ENCODE measurements at places on chromosomes 13 and 19.

DNA sequence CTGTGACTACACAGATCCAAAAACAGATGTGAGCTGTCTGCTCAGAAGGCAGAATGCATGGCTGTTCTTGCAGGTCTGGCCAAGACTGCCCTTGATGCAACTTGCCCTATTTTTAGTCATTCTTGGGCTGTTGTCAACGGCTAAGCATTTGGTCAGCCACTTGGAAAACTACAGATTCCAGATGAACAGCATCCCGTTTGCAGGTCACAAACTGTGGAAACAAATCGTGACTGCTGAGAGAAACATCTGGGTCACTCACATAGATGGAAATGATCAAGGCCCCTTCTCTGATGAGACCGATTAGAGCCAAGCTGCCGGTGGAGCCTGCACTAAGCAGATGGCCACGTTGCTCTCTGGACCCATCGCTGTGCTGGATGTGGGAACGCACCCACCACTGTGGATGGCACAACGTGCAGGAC, 15.4 kb upstream of the METTL21C start:
- no peak for DNase-seq

DNA sequence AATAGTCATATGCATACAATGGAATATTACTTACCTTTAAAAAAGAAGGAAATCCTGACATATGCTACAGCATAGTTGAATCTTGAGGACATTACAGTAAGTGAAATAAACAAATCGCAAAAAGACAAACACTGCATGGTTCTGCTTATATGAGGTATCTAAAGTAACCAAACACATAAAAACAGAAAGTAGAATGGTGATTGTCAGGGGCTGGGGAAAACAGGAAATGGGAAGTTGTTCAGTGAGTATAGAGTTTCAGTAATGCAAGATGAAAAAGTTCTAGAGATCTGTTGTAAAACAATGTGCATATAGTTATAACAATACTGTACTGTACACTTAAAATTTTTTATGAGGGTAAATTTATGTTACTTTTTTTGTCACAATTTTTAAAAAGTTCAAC, 219.4 kb downstream of the KLF5 start:
- no peak for DNase-seq

DNA sequence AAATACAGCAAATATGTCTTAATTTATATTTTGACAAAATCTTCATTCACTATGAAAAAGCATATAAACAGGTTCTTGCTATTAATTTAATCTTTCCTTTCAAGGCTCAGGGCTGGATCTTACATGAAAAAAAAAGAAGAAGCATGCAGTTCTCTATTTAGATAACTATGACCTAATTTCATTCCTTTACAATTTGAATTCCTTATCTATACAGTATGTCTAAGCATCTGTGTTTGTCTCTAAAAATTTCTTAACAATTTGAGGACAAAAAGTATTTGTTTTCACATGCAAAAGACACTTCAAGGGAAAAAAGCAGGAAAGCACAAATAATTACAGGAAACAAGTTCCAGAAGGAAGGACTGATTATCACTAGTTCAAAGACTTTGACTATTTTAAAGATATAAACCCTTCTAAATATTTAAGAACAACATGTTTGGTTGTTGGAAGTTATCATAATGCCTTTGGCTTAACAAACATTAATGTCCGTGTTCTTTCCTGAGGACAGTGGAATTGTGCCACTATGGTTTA, 157.5 kb downstream of the TBC1D4 start:
- peak; percentile 63 for DNase-seq

GRCh38 chr19:13597640-13598039, 91.4 kb upstream of the CACNA1A start:
- DNase-seq, result peak; percentile 20

- no peak for DNase-seq
These were observed 464.9 kb upstream of the MIR17HG start for GRCh38 chr13:90882551-90882950.

GRCh38 chr13:72205773-72206172, 338.8 kb upstream of the DACH1 start:
- DNase-seq, result no peak

DNA sequence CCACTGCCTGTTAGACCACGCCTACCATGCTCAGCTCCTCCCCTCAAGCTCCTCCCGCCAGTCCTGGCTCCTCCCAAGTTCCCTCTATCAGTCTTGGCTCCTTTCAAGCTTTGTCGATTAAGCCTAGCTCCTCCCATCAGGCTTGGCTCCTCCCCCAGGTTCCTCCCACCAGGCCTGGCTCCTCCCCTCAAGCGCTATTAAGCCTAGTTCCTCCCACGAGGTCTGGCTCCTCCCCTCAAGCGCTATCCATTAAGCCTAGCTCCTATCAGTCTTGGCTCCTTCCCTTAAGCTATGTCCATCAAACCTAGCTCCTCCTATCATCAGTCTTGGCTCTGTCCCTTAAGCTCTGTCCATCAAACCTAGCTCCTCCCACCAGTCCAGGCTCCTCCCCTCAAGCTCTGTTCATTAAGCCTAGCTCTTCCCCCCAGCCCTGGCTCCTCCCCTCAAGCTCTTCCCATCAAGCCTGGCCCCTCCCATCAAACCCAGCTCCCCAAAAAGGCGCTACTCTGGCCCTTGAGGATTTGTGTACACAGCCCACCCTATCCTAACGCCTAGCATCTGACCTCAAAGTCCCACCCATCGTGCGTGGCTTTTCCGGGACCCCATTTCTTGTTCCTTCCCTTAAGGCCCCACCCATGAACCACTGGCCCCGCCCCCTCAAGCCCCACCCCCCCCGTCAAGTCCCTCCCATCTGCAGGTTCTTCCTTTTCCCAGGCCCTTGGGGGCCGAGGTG, 10.0 kb downstream of the CAMSAP3 start:
- DNase-seq, result no peak

- DNase-seq, result no peak
These were observed 55.5 kb upstream of the SERP2 start for GRCh38 chr13:44318161-44318560.

DNA sequence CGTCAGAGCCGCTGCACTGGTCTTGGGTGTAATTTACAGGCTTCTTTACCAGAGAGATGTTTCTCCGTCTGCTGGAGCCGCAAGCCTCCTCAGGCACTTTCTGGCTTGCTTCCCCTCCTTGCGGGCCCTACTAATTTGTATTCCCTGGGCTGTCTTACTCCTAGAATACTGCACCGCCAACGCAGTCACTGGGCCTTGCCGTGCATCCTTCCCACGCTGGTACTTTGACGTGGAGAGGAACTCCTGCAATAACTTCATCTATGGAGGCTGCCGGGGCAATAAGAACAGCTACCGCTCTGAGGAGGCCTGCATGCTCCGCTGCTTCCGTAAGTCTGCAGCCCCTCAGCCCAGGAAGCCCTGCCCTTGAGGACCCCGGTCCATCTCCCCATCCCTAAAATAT, 14.1 kb upstream of the C19orf33 start:
- DNase-seq, result no peak

GRCh38 chr13:92806215-92806614, 420.4 kb upstream of the GPC6 start:
- DNase-seq, result no peak

- DNase-seq, result no peak
These were observed 41.8 kb upstream of the UBAC2 start for GRCh38 chr13:99158846-99159245.

GRCh38 chr13:29480893-29481525, 114.5 kb downstream of the SLC7A1 start:
- DNase-seq, result no peak

DNA sequence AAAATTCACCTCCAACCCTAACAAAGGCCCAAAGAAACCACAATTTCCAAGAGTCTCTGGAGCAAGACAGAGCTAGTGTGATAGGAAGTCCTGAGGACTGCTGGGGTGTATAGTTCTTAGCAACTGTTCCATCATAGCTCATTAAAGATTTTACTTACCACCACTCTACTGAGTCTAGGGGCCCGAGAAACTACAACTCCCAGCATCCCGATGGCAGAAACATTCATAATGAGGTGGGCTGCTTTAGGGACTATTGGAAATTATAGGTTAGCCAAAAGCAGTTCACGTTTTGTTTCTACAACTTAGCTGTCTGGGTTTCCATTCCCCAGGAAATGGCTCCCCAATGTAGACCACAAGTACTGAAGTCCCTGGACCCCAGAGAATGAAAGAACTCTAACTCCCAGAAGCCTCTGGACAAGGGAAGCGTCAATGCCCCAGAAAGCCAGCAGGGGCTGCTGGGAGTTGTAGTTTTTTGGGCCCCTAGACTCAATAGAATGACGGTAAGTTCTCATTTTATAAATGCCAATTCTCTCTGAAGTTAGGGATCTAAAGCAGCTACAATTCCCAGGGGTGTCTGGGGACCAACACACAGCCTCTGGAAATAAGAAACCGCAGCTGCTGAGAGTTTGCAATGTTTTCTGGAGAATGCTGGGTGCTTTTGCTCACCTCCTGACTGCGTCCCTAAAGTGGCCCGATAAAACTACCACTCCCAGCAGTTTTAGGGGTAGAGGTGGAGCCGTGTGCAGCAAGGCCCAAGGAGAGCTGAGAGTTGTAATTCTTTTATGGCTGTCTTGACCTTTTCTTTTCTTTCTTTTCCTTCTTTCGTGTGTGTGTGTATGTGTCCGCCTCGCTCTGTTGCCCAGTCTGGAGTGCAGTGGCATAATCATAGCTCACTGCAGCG, 11.1 kb downstream of the FTL start:
- DNase-seq, result no peak

- DNase-seq, result no peak
These were observed 324.5 kb upstream of the NBEA start for GRCh38 chr13:34617473-34618083.

- DNase-seq, result no peak
These were observed 5.1 kb downstream of the IRGC start for GRCh38 chr19:43720936-43721335.

- DNase-seq, result no peak
These were observed 62.3 kb upstream of the PARP4 start for GRCh38 chr13:24574847-24575246.

DNA sequence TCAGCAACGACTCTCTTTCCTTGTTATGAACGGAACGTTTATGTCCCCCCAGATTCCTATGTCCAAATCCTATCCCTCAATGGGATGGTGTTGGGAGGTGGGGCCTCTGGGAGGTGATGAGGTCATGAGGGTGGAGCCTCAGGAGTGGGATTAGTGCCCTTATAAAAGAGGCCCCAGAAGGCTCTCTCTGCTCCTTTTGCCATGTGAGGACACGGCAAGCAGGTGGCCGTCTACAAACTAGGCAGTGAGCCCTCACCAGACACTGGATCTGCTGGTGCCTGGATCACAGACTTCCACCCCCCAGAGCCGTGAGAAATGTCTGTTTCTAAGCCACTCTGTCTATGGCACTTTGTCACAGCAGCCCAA, 53.2 kb downstream of the EPS15L1 start:
- no peak for DNase-seq

- no peak for DNase-seq
These were observed 70.2 kb downstream of the SPACA7 start for GRCh38 chr13:112446347-112446861.

GRCh38 chr13:114025714-114026431, 52.0 kb upstream of the C13orf46 start:
- DNase-seq, result no peak

DNA sequence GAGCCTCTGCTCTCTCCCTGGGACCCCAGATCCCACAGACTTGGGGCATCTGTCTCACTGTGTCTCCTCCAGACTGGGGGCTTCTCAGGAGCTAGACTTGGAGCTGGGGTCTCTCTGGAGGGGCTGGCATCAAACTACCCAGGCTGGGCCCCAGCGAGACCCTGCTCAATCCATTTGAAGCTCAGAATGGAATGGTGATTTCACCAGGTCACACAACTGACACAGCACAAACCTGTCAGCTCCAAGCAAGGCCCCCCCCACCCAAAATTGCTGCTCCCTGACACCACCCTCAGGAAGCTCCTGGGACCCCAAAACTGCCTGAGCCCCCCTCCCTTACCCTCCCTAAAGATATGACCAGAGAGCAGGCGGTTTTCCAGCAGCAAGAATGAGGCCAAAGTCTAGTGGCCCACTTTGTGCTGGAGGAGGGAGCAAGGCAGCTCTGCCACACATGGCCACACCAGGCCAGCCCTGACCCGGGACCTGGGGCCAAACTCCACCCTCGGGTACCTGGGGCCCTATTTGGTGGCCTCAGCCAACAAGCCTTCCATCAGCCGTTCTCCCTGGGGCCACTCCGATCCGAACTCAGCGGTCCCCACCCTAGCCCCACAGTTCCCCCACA, 2.4 kb downstream of the NR2F6 start:
- no peak for DNase-seq

DNA sequence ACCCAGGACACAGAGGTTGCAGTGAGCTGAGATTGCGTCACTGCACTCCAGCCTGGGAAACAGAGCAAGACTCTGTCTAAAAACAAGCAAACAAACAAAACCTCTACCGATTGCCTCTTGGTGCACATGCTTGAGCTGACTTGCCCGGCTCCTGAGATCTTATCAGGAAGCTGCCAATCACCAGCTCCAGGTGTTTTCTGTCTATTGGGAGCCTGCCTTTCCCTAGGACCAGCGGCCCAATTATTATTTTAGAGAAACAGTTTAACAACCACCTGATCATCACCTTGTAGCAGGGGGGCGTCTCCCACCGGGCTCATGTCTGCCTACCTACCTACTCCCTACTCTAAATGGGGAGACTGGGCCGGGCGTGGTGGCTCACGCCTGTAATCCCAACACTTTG, 10.8 kb downstream of the CLEC4M start:
- DNase-seq, result no peak

GRCh38 chr19:48321372-48321621, 4.1 kb upstream of the EMP3 start:
- DNase-seq, result peak; percentile 59
